ENCODE measurements at places on chromosomes 11 and 22.

- DNase-seq: peak; percentile 48
These were observed 848 bp upstream of the PTPRCAP start for GRCh38 chr11:67438158-67438902.

DNA sequence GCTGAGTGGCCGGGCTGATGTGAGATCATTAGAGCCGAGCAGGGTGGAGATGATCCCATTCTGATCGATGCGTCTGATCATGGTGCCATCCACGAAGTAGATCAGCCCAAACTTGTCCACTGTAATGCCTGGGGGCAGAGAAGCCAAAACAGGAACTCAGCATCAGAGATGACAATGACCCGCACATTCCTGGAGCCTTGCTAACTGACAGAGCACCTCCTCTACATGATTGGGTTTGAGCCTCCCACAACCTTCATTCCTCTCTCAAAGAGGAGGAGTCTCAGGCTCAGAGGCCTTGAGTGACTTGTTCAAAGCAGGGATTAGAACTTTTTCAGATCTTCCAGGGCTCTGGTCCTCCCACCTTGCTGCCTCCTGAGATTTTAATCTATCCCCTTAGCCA, 133.7 kb upstream of the NARS2 start:
- no peak for DNase-seq

- no peak for DNase-seq
These were observed 37.9 kb downstream of the CELF1 start for GRCh38 chr11:47514825-47515647.

- no peak for DNase-seq
These were observed 1431.4 kb downstream of the BRD1 start for GRCh38 chr22:48396091-48396784.

GRCh38 chr11:134555510-134555909, 143.5 kb upstream of the B3GAT1 start:
- no peak for DNase-seq

- no peak for DNase-seq
These were observed 191.7 kb downstream of the TBC1D22A start for GRCh38 chr22:46953968-46954765.

DNA sequence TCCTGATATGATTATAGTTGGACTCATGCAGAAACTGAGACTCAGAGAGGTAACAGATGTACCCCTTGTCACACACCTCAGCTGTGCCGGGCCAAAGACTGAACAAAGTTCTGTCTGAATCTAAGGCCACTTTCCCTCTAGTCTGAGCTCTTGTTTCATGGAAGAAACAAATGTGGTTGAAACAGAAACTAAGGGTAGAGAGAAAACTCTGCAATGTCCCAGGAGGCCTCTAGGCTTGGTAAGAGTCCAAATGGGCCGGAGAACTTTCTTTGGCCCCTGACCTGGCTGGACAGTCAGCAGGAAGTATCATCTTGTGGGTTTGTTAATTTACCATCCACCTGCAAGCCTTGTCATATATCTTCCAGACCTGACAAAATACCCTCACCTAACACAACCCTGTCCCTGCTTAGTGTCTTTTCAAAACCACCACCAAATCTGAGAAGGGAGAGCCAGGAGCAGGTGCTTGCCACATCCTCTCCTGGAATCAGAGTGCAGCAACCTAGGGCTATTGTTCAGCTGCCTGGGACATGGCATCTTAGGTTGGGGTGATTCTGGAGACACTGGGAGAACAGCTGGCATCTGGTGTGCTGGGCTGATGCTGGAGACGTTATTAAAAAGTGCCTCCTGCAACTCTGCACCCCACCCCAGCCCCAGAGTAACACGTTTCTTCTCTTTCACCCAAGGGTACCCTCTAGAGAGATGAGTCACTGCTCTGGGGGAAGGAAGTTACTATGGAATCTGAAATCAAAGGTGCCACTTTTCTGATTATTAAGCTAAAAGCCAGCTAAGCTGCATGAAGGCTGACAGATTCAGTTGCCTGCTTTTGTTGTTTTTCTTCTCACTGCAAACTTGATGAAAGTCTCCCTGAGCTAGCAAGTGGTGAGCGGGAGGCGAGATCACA, 126.3 kb upstream of the TIMP3 start:
- DNase-seq: no peak

- no peak for DNase-seq
These were observed at the start of gene DNAJB13 for GRCh38 chr11:73950869-73951710. Gene DNAJB13 (plus strand): TSS chr11:73951026. CDS start chr11:73951070, 44 bp downstream.

DNA sequence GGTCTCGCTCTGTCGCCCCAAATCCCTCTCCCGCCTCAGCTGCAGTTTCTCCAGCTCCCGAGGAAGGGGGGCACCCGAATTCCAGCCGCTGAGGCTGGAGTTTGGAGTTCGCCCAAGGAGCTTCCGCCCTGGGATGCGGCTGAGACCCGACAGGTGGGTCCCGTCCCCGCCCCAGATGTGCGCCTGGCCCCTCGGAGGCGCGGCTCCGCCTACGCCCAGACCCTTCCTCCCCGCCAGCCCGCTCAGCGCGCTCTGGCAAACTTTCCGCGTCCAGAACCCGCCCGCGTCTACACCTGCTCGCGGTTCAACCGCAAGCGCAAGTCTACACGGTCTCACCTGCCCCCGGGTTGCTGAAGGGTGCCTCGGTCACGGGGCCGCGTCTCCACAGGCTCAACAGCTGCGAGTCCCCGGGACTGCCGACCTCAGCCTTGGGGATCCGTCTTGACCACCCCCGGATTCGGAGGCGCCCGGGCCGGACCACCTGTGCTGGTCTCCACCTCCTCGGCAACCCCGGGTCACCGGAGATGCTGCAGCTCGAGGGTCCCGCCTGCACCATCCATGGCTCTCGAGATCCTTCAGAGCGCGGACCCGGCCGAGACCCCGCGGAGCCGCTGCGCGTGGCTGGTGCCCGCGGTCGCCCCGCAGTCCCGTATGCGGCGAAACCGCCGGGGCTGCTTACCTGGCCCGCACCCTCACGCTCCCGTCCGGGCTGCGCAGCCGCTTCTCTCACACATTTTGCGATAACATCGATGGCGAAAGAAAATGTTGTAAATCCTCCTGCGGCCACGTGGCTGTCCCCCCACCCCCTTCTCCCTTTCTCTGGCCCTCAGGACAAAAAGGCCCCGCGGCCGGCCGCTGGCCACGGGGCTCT, 63.6 kb downstream of the NFAM1 start:
- no peak for DNase-seq

DNA sequence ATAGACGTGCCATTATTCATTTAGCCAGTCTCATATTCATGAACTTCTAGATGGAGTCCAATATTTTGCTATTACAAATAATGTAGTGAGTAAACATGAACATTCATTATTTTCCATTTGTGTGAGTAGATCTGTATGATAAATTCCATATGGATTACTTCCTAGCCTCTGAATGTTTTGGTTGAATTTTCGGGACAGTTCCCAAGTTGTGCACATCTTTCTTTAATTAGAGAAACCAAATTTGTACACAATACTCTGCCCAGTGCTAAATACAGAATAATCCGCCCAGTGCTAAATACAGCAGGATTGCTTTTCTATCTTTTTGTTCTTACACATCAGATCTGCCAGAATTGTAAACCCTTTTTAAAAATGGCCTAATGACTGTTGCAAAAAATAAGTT, 17.1 kb upstream of the APLP2 start:
- no peak for DNase-seq

GRCh38 chr11:64382586-64382985, 23.6 kb downstream of the RPS6KA4 start:
- DNase-seq: no peak

DNA sequence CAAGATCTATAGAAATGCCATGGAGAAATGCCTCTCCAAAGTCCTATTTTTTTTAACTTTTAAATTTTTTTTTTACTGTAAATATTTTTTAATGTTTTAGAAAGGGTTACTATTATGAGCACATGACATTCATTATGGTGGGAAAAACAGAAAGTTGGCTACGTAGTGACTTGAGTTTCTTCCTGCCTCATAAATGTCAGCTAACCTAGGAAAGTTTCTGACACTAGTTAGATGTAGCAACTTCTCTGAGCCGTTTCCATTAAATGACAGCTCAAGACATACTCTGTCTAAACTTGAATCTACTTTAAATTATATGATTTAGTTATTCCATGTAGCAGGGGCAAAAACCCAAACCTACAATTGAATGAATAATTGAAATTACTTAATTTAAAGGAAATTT, 18.4 kb upstream of the CTSC start:
- DNase-seq: no peak

GRCh38 chr11:36395978-36396736, 100.1 kb downstream of the PRR5L start:
- no peak for DNase-seq

- DNase-seq: no peak
These were observed 87.1 kb upstream of the TMEM45B start for GRCh38 chr11:129728581-129728980.

GRCh38 chr11:102604011-102604410, 21.1 kb downstream of the MMP20 start:
- no peak for DNase-seq

DNA sequence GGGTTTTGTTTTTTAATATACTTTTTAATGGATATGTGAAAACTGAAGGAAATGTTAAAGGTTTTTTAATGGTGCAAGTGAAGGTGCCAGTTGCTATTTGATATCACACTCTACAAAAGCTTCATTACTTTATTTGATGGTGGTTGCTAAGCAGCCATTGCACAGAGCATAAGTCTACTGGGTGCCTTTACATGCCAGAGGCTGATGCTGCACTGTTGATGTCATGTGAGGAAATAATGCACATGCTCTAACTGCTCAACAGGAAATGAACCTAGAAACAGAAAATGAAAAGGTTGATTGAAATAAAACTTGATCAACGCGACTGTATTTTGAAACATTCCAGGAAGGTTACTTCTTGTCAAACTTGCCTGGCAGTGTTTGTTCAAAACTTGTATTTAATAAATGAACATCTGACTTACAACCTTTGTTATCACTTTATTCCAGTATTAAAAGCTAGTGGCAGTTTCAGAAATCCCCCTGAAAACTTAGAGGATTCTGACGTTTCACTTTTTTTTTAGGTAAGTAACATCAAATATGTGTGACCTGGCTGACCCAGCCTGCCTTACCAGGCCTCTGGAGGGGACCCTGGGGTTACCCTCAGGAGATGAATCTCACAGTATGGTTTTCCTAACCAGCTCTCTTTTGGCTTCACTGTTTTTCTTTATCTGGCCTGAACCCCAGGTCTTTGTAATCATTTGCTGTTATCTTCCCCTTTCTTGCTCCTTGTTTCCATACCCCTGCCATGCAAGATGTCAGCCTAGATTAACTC, 2.4 kb upstream of the ATP5MG start:
- DNase-seq: no peak

- DNase-seq: no peak
These were observed 621 bp downstream of the KCNC1 start for GRCh38 chr11:17734986-17735817.

- DNase-seq: no peak
These were observed 17.9 kb downstream of the APLNR start for GRCh38 chr11:57219021-57219627.

DNA sequence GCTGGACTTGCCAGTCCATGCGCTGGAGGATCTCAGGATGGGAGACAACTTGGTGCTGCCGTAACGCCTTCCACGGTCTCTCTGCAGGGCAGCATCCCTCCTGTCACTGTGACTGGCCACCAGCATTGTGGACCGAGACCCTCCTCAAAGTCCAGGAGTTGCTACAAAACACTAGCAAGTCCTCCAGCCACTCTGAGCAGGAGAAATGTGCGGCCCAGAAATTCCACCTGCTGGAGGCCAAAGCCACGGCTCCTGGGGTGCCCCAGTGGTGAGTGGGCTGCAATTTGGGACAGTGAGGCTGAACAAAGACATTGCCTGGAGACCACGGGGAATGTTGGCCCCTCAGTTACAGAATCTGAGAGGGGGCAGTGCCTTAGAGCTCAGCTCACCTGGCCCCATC, 6.9 kb upstream of the DSCAML1 start:
- no peak for DNase-seq

GRCh38 chr22:45212306-45212709, 28.4 kb downstream of the KIAA0930 start:
- no peak for DNase-seq

GRCh38 chr11:133476570-133477250, 55.6 kb downstream of the OPCML start:
- DNase-seq: no peak

DNA sequence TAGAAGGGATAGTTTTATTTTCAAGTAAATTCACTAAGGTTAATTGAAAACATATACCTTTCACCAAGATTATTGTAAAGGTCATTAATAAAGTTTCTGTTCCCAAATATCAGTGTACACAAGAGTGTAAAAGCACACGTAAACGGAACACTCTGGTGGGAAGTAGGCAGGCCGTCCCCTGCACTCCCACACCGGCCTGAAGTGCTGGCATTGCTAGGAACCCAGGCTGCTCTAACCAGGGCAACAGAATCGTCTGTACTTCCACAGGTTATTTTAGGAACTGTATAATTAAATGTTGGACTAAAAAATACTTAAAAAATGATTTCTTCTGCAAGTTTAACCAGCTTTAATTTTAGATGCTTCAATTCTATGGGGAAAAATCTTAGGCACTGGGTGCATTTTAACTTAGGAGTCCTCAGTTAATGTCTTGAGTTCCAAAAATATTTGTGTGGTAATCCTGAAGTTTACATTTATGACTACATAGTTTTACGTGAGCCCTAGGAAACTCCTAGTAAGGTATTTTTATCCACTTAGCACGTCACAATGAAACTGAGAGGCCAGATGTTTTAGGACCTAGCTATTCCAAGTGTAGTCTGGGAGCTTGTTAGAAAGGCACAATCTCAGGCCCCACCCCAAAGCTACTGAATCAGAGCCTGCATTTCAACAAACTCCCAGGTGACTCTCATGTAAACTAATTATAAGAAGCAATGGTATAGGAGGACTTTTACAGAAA, 31.2 kb downstream of the KMT5B start:
- DNase-seq: no peak

DNA sequence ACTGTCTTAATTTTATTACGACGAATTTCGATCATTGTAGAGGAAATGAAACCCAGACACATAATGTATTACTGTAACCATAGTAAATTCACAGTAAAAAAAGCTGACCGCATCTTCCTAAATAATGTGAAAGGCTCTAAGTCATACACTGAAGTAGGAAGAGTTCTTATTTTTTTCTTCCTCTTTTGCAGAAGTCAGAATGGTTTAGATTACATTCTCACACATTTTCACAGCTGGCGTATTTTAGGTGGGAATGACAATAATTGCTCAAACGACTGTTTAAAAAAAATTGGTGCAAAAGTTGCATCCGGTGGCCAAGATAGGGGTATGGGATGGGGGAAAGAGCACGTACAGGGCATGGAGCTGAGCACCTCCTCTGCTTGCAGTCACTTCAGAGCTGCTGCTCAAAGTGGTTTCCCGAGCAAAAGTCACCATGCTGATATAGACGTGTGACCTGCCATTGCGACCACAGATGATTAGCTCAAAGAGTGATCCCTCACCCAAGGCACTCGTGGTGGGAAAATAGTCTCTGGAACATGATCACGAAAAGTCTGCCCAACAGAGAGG, 35.3 kb downstream of the MMP13 start:
- no peak for DNase-seq
